Activated naive CD8-positive, alpha-beta T cell treated with anti-CD3 and anti-CD28 coated beads, Interleukin-2, amount 10 ng/mL, durations not matched to agents 7 days and 5 days (primary cell): ENCODE measurements at places on chromosomes 2 and 18.

DNA sequence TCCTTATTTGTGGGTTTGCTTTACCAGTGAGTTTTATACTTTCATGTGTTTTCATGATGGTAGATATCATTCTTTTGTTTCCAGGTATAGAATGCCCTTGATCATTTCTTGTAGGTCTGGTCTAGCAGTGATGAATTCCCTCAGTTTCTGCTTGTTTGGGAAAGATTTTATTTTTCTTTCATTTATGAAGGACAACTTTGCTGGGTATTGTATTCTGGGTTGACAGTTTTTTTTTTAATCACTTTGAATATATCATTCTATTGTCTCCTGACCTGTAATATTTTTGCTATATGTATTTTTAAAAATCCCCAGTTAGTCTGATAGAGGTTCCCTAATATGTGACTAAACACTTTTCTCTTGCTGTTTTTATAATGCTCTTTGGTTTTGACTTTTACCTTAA is 58.3 kb upstream of the GALNT3 start:
- DNase-seq = no peak

DNA sequence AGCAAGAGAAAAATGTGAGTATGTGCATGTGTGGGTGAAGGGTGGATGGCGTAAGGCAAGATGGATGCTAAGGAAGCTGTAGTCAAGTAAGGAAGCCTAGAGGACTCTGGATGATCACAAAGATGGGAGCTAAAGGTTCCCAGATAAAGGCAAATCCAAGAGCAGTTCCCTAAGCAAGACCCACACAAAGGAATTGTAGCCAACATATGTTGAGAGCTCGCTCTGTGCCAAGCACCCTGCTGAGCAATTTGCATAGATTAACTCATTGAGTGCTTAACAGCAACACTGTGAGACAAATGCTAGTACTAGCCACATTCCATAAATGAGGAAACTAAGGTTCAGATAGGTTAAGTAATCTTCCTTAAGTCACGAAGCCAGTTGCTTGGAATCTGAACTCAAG is 132.6 kb downstream of the C1D start:
- DNase-seq = no peak

DNA sequence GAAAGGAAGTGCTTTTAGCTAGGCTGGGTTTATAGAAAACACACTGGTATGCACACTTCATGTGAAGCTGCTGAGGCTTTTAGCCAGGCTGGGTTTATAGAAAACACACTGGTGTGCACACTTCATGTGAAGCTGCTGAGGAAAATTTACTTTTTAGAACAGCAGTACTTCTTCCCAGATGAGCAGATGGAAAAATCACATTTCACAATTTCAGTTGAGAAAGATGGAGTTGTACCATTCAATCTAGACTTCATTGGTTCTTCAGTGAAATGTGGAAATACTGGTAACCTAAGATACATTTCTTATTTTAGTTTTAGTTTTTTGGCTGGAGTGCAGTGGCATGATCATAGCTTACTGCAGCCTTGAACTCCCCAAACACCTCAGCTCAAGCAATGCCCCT is 11.1 kb downstream of the SNTG2 start:
- DNase-seq = no peak

DNA sequence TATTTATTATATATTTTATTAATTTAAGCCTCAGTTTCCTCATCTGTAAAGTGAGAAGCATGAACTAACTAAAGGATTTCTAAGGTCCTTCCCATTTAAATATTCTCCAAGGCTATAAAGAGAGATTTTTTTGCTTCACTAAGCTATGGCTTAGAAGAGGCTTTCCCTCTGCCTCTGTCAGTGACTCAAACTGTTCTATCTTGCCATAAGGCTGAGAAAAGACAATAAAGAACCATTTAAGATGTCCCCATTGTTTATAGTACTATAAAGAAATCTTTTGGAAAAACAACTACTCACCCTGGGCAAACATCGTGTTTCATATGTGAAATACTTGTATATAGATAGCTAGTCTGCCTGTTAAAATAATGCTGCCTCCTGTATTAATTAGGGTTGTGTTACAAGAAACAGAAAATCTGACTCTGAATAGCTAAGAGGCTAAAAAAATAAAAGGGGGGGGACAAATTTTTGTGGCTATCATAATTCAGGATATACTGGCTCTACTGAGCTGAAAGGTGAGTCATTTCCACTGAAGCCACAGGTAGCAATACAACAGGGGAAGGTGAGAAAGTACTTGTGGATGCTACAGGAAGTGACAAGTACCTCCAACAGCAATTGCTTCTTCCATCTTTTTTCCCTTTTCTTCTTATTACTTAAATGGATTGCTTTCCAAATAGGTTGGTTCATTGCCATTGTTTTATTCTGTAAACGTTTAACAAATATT is 25.4 kb downstream of the EPHA4 start:
- no peak for DNase-seq

- no peak for DNase-seq
Observed at GRCh38 chr2:190820416-190820815, 60.2 kb upstream of the GLS start.

GRCh38 chr2:12587729-12588522 is 128.8 kb upstream of the TRIB2 start:
- DNase-seq = no peak

DNA sequence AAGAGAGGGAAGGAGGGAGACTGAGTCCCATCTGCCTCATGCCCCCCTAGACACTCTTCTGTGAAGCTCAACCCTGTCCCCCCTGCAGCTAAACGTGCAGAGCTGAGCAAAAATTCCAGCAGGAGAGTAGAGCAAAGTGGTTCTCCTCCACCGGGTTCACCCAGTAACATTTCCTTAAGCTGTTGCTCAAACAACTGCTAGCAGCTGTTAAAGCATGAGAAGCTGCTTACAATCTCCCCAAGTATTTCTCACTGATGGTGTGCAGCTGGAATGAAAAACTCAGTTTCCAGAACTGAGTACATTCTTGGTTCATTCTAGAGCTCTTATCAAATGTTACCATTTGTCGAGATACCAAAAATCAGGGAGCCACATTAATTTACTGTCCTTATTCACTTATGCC is 92.3 kb downstream of the STK39 start:
- DNase-seq = no peak

- no peak for DNase-seq
Observed at GRCh38 chr2:120499784-120500495, 154.0 kb downstream of the INHBB start.

DNA sequence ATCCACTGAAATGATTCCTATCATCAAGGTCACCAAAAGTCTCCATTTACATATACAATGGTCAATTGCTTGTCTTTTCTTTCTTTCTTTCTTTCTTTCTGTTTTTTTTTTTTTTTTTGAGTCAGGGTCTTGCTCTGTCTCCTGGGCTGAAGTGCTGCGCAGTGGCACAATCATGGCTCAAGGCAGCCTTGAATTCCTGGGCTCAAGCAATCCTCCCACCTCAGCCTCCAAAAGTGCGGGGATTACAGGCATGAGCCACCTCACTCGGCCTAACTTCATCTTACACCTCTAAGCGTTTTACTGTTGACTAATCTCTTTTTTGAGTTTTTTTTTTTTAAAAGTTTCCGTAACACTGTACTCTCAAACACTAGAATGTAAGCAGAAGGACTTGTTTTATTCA is 867 bp downstream of the SF3B6 start:
- DNase-seq = no peak

- DNase-seq = no peak
Observed at GRCh38 chr2:223220658-223220925, 168.6 kb downstream of the KCNE4 start.

- no peak for DNase-seq
Observed at GRCh38 chr2:174594456-174594855, 3.1 kb downstream of the WIPF1 start.

- no peak for DNase-seq
Observed at GRCh38 chr2:57450170-57450569, 596.4 kb upstream of the VRK2 start.

GRCh38 chr2:145750612-145751011 is 1230.7 kb upstream of the ZEB2 start:
- DNase-seq = no peak
